ENCODE measurements at places on chromosomes 13 and 19. TPM values are rescaled to one million over a fixed set of nuclear protein-coding genes. Genes with fewer than 3 reads are reported as not detected.

Gene IL17D
- total RNA-seq = 1.2 TPM

Gene ZNF208
- 43.3 TPM for total RNA-seq

Gene ZDHHC20
- 14.0 TPM for total RNA-seq

DNA sequence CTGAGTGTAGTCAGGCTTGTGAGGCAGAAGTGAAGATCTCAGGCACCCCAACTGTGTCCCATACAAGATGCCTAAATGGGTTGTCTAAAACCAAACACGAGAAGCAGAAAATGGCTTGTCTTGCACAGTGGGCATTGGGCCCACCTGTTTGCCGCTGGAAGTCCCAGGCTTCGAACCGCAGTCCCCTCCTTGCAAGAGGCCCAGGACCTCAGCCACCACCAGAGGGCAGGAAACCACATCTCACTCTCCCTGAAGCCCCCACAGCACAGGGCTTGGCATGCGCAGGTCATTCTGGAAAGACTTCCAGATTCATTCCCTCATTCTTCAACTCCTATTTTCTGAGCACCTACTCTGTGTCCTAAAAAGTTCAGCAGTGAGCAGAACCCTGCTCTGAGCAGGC is 973.7 kb downstream of the UQCRFS1 start:
- no peak for DNase-seq

DNA sequence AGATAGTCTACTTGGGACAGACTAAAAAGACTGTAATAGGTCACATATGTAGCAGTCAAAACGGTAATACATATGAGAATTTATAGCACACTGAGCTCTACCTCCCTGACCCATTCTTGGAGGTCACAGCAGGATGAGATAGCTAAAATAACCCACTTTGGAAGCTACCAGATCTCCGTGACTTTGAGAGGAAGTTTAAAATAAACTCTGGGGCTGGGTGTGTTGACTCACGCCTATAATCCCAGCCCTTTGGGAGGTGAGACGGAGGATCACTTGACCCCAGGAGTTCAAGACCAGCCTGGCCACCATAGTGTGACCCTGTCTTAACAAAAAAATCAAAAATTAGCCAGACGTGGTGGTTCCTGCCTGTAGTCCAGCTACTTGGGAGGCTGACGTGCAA is 45.3 kb downstream of the DHRS12 start:
- DNase-seq = no peak

GRCh38 chr19:16794456-16795441 is 34.4 kb upstream of the SIN3B start:
- no peak for DNase-seq

GRCh38 chr19:13619203-13619632 is 112.9 kb upstream of the CACNA1A start:
- no peak for DNase-seq

GRCh38 chr13:28333204-28333881 is 161.6 kb downstream of the FLT1 start:
- DNase-seq = no peak

DNA sequence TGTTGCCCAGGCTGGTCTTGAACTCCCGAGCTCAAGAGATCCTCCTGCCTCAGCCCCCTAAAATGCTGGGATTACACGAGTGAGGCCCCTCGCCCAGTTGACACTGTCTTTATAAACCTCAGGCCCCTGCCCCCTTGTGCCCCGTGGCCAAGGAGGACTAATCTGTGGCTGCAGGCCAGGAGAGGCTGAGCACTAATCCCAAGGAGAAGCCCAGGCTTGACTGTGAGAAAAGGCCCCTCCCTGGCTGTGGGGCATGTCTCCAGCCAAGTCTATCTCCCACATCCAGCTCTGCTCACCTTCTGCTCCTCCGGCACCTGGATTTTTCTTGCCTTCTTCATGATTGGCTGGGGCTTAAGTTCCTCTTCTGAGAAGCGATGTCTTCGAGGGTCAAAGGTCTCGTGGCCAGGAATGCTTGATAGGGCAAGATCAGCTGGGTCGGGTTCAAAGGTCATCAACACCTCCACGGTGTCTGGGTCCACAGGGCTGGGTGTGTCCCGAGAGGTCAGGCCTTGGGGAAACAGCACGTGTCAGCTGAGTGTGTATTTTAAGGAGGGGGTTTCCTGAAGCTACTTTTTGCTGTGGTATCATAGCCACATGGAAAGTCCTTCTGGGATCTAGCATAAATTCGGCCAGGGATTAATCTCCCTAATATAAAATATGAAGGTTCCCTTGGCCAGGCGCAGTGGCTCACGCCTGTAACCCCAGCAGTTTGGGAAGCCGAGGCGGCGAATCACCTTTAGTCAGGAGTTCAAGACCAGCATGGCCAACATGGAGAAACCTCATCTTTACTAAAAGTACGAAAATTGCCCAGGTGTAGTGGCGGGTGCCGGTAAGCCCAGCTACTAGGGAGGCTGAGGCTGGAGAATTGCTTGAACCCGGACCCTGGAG is 3.8 kb downstream of the DBP start:
- no peak for DNase-seq

DNA sequence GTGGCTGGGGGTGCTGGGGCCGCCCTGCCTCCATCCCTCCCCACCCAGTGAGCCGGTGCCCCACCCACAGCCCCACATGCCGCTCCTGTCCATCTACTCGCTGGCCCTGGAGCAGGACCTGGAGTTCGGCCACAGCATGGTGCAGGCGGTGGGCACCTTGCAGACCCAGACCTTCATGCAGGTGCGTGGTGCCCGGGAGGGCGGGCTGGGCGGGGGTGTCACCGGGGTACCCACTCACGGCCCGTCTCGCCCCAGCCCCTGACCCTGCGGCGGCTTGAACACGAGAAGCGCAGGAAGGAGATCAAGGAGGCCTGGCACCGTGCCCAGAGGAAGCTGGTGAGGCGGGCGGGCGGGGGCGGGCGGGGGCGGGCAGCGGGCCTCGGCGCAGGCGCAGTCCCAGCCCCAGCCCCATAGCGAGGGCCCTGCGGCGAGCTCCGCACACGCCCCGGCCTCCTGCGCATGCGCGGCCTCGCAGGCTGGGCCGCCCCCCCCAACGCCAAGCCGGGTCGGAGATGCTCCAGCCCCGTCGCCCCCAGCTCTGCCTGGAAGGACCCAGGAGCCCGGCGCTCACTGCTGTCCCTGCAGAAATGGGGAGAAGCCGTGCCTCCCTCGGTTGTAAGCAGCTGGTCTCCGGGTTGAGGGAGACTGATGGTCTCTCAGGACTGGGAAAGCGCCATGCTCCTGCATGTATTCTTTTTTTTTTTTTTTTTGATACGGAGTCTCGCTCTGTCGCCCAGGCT is 7.7 kb downstream of the ARHGAP45 start:
- DNase-seq = peak; percentile 86

DNA sequence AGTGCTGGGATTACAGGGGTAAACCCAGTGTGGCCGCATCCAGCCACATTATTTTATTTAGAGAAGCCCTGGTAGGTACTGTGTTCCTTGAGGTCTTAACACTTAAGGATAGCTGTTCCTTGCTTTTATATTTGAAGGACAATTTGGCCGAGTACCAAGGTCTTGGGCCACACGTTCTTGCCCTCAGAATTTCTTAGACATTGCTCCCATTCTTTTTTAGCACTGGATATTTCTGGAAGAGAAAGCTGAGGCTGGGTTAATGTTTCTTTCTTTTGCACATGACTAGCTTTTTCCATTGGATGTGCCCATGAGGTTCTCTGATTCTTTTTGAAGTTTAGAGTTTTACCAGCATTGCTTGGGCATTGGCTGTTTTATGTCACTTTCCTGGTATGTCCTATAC is 5.5 kb upstream of the RNF113B start:
- no peak for DNase-seq

DNA sequence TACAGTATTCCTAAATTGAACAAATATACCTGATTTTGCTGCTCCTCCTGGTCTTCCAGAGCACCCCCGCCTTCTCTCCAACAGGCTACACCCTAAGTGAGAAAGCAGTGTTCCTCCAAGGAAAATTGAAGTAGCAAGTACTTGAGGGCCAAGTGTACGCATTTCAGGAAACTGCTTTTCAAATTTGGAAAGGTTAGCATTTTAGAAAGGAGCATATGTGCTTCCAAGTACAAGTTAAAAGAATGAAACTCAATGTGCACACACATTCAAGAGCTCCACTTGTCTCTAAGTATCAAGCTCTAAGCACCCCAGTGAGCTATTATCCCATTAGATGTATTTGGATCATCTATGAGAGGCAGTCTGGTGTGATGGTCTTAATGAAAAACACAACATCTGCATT is 25.8 kb downstream of the LHFPL6 start:
- DNase-seq = no peak

- no peak for DNase-seq
Observed at GRCh38 chr13:19984430-19985218, 26.1 kb downstream of the ZMYM2 start.

DNA sequence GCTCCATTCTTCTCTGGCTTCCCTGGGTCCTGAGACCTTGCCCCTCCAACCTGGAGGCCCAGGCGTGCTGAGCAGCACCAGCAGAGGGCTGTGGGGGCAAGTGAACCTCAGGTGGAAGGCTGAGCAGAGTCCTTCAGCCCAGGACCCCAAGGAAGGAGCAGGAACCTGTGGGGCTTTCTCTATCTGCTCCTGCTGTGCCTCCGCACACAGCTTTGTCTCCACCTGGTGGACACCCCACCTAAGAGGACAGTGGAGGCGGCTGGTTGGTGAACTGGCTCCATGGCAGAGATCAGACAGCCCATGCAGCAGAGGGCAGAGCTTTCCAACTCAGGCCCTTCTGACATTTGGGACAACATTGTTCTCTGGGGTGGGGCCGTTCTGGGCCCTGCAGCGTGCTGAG is 19.7 kb downstream of the ZFR2 start:
- no peak for DNase-seq
